SJCRH30 (cell line): ENCODE measurements at places on chromosomes 2 and 18.

DNA sequence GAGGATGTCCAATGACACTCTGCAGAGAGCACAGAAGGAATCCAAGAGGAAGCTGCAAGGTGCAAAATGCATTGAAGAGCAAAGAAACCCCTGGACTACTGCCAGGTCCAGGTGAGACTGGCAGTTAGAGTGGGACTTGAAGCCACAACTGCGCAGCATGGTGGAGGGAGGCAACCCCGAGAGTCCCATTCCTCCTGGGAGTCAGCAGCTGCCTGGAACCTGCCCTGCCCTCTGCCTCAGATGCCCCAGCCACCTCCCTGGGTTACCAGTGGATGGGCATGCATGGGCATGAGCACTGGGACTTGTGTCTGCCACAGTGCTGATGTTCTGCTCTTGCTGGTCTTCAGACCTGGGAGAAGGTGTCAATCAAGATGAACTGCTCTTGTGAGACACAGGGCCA lies 43.2 kb downstream of the ANKMY1 start:
- DNase-seq: no peak

GRCh38 chr2:102185347-102185746 lies 1.5 kb upstream of the IL1RL2 start:
- no peak for DNase-seq

DNA sequence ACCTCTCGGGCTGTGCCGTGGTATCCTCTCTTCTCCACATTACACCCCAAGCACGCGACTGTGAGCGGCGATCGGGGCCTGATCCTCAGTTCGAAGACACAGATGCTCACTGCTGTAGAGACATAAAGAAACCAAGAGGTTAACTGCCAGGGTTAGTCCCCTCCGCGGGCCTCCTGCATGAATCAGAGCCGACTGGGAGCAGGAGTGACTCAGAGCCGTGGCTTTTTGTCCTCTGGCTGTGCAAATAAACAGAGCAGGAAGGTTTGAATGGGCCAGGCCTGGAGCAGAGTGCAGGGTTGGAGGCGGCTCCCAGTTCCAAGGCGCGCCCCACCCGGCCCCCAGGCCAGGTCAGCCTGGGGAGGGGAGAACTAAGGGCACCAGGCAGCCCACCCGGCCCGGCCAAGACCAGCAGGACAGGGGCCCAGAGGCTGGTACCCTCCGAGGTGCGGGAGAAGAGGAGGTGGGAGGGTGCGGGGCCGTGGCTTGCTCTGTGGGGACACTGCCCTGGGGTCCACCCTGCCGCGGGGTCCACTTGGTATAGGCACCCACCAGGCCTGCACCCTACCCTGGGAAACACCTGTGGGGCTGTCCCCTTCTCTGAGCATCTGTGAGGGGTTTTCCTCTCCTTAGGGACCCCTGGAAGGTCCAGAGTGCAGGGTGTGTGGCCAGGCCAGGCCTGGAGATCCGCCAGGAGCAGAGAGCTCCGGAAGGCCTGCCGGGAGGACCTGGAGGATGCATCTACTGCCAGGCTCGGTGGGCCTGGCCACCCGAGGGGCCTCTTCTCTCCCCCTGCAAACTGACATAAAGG lies 16.5 kb downstream of the TWIST2 start:
- DNase-seq: peak; percentile 90

- DNase-seq: no peak
Observed at GRCh38 chr18:24234330-24234729, 95.5 kb downstream of the CABYR start.

DNA sequence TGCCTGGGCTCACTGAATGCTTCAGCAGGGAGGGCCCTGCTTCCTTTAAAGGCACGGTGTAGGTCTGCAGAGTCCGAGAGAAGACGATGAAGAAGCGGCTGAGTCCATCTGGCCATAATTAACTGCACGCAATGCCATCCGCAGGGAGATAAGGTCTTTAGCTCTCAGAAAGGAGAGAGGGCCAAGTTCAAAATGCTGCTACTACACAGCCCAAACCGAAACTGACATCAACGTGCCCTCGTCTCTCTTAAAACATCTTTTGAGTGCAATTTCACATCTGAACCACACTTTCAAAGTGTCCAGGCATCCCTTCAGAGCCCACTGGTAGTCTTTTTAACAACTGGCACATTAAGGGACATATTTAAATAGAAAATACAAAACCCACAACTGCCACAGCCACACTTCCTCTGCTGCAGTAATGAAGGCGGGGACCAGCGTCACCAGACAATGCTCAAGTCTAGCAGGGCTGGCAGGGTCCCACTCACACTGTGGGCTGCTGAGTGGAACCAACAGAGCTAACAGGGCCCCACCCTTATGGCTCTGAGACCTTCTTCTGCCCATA lies 35.8 kb downstream of the ST3GAL5 start:
- DNase-seq: no peak

DNA sequence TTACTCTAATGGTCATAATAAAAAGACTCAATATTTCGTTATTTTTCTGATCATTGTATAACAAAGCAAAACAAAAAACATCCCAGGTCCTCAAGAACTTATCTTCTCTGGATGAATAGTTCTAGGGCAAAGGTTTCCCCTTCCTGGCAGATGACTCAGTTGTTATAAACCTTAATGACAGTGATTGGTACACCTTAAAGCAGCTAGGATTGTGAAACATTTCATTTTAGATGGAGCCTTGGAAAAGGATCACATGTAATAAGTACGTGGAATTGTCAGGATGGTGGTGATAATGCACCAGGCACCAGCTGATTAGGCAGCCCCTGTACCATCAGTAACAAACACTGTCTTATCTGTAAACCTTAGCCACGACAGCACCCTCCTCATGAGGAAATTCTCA lies 47.2 kb downstream of the MEP1B start:
- DNase-seq: no peak

DNA sequence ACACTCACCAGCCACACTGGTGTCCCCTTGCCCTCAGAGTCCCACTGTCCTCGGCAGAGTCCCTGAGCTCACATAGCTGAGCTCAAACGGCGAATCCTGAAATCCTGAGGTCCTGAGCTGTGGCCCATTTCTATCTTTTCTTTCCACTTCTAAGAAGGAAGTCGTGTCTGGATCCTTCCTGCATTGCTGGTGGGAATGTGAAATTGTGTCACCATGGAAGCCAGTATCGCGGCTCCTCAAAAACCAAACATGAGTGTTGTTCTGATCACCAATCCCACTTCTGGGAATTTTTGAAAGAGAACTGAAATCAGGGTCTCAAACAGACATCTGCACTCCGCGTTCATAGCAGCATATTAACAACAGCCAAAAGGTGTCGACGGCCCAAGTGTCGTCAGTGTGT lies 244.7 kb downstream of the EIPR1 start:
- DNase-seq: no peak

- no peak for DNase-seq
Observed at GRCh38 chr2:208669394-208669793, 262.8 kb downstream of the PTH2R start.

- DNase-seq: no peak
Observed at GRCh38 chr2:240154606-240155005, 14.1 kb upstream of the OTOS start.

- no peak for DNase-seq
Observed at GRCh38 chr18:57542126-57542525, 44.4 kb downstream of the FECH start.
